ENCODE measurements at places on chromosomes 6 and 20.

DNA sequence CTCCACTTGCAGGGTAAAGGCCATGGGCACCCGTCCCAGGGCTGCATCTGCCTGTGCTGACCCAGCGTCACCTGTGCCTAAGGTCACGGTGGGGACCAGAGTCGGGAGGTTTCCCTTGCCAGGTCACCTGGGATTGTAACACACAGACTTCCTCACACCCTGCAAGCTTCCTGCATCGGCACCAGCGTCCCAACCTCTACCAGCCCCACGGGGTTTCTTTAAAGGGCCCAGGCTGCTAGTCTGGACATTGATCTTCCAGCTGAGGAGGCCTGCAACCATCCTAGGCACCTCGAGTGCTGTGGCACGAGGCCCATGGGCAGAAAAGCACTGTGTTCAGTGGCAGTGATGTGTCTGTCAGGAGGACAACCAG lies 12.6 kb downstream of the ACSS1 start:
- no peak for DNase-seq

DNA sequence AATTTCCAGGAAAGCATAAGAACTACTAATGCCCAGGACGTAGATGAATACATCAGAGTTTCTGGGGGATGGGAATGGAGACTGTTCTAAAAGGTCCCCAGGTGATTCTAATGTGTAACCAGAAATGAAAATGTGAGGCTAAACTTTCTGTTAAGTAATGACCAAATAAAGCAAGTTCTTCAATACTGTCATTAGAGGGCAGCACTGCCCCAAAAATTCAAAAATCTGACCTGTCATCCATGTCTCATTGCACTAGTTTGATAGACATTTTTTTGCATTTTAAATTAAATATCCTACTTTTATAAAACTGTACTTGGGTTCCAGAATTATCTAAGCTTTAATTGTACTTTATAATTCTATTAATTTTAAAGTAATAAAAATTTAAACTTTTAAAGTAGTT lies 94.9 kb downstream of the RFX6 start:
- DNase-seq, result no peak

DNA sequence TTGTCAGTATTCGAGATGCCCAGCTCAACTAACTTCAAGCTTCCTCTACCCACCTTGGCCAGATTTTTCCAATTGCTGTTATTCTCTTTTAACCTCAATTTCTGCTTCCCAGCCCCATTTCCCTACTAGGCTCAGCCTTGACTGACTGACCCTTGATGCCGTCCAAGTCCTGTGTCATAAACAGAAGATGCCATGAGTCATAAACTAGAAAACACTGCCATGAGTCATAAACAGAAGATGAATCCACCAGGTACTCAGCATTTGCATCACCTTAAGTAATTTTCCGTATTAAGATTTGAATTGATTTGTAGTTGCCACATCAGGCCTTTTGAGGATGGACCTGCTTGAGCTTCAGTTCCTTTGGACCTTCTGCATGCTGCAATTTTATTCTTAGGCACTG lies 123.8 kb downstream of the FAM83B start:
- DNase-seq, result no peak

- no peak for DNase-seq
Observed at GRCh38 chr20:57590485-57591288, 29.5 kb downstream of the ZBP1 start.

GRCh38 chr6:72559555-72559954 lies 62.3 kb upstream of the KCNQ5 start:
- DNase-seq, result no peak

- no peak for DNase-seq
Observed at GRCh38 chr20:12570371-12570770, 438.4 kb upstream of the SPTLC3 start.

GRCh38 chr6:26043384-26044139 lies 43.7 kb upstream of the HFE start:
- peak; percentile 64 for DNase-seq

- no peak for DNase-seq
Observed at GRCh38 chr20:39036851-39037250, 74.7 kb downstream of the DHX35 start.

GRCh38 chr6:42339991-42340401 lies 111.7 kb downstream of the TRERF1 start:
- DNase-seq, result no peak

GRCh38 chr6:156718647-156719394 lies 58.4 kb upstream of the ARID1B start:
- no peak for DNase-seq

GRCh38 chr20:21705575-21706260 lies at the start of gene PAX1:
Gene PAX1 (plus strand): TSS chr20:21705664. CDS start chr20:21705713, 49 bp downstream.
- no peak for DNase-seq

DNA sequence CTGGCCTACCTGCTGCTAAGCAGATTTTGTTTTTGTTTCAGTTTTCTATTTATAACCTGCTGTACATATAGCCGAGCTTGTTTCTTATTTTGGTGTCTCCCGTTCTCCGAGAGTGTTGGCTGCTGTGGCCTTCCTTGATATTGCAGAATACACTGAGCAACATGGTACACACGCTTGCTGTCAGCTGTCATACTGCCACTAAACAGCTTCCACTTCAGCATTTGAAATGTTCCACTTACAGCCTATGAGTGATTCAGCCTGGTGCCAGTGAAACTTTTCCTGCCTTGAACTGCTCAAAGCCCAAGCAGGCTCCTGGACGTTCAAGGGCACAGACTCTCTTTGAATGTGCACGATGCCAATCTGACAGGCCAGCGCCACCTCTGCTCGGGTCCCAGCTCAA lies 87.1 kb downstream of the PSMG4 start:
- DNase-seq, result no peak

DNA sequence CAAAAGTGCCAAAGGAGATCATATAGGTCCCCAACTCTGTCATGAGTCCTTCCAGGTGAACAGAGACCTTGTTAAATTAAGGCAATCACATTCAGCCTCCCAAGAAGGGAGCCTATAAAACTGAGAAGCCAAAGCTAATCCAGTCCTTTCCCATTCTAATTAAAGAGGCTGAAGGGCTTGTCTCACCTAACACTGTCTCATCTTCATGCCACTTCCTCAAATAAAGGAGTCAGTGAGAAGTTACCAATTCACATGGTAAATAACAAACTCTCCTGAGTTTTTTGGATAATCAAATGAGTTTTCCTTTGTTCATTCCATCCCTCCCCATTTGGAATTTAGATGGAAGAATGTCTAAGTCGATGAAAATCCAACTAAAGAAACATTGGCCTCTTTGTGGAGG lies 242.8 kb downstream of the UST start:
- DNase-seq, result no peak

- DNase-seq, result no peak
Observed at GRCh38 chr6:163986313-163986712, 571.8 kb downstream of the QKI start.

DNA sequence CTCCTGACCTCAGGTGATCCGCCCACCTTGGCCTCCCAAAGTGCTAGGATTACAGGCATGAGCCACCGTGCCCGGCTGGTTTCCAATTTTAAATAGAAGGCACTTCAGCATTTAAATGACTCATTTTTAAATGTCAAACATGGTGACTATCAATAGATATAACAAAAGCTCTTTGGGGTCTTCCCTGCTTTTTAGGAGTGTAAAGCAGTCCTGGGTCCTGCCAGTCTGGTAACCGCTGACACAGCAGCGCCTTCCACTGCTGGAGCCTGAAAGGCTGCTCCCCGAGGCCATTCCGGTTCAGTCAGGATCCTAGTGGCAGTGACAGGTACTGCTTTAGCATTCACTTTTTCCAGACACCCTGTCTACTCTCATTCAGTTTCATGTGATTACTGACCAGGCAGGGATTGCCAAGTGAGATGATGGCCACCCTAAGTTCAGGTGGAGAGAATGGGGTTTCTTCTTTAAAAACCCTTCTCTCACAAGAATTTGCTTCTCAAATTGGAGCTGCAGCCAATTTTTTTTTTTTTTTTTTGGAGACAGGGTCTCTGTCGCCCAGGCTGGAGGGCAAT lies 5.1 kb downstream of the DIDO1 start:
- DNase-seq, result peak; percentile 62

- peak; percentile 7 for DNase-seq
Observed at GRCh38 chr20:34058831-34059230, 53.2 kb downstream of the EIF2S2 start.

DNA sequence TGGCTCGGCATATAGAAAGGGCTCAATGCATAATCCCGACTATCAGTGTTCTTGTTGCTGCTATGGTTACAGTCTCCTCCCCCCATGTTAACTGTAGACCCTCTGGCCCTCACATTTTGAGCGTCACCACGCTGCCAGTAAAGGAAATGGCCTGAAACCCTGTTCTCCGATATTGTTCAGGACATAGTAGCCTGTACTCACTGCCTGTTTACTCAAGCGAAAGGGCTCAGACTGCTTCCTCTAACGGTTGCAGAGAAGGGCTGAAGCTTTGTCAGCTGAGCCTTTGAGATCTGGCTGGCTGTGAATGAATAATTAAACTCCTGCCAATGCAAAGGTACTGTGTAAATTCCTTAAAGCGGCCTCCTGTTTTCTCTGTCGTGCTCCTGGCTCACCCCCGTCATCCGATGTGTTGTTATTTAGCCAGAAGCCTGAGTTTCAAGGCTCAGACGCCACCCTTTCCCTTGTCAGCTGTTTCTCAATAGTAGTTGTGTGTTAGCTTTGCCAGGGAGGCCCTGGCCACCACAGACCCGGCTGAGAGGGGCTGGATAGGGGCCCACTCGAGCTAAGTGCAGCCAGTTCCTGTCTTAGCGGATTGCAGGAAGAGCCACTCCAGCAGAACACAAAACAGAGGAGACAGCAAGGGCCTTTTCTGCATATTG lies 31.2 kb upstream of the RALGAPA2 start:
- no peak for DNase-seq

GRCh38 chr20:3021327-3021726 lies 22.1 kb upstream of the GNRH2 start:
- DNase-seq, result no peak

DNA sequence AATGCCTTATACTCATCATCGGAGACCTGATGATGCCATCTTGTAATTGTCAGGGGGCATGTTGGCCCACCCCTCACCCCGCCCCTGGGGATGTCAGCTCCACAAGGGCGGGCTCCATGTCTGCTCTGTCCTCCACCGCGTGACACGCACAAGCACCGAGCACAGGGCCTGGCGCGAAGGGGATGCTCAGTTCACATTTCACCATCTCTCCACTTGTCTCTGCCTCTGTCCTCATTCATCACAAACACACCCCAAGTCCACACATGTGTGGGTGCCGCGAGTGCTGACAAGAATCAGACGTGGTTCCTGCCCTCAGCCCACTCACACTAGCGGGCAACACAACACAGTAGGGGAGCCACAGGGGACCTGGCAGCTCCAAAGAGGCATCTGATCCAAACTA lies 151.2 kb upstream of the PTPN1 start:
- no peak for DNase-seq

DNA sequence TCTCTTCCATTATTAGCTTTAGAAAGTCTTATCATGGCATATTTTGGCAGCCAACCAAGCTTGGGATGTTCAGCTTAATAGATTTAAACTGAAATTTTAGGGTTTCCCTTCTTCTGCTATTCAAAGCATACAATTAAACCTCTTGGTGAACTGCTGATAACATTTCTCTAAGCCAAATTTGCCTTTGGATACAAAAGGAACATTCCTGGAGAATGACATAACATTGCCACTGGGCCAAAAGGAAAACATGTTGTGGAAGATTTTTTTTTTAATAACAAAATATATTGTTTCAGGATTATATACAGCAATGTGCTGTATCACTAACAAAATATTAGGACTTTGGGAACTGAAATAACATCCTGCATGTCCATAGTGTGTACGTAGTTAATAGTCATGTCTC lies 215.1 kb upstream of the TBX18 start:
- no peak for DNase-seq

- DNase-seq, result no peak
Observed at GRCh38 chr6:1609041-1609647, 571 bp upstream of the FOXC1 start.

GRCh38 chr6:8064638-8065518 lies 689 bp upstream of the BLOC1S5 start:
- no peak for DNase-seq

DNA sequence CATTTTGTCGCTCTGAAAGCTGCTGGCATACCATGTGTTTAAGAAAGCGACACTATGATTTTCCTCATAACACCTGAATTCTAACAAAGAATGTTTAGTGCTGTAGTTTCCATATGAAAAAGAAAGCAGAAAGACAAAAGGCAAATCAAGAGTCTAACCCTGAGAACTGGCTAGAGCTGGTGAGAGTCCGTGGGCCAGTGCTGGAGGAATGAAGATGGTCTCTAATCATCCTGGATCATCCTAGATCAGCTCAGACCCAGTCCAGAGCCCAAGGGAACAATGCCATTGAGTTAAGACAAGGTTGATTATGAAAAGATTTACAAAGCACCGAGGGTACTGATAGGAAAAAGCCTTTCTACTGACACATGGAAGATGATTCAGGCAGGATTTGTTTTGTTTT lies 73.0 kb upstream of the MYLIP start:
- DNase-seq, result no peak

DNA sequence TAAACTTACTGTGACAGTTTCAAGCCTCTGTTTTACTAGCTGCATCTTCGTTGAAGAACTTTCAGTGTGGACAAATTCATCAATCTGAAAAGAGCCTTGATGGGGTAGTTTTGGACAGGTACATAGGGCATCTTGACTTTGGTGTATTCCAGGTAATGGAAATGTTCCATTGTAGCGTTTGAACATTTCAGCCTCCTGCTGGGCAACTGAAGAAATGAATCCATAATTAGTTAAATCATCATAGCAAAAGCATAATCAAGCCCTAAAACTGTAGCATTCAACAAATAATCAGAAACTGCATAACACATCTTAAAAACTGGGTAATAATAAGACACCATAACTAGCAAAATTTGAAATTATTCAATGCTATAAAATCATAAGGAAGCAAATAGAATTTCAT lies 86.2 kb downstream of the AHI1 start:
- DNase-seq, result no peak

GRCh38 chr20:51029963-51030920 lies 7.3 kb upstream of the KCNG1 start:
- DNase-seq, result no peak

GRCh38 chr6:54717849-54718455 lies 128.6 kb upstream of the FAM83B start:
- DNase-seq, result peak; percentile 17

DNA sequence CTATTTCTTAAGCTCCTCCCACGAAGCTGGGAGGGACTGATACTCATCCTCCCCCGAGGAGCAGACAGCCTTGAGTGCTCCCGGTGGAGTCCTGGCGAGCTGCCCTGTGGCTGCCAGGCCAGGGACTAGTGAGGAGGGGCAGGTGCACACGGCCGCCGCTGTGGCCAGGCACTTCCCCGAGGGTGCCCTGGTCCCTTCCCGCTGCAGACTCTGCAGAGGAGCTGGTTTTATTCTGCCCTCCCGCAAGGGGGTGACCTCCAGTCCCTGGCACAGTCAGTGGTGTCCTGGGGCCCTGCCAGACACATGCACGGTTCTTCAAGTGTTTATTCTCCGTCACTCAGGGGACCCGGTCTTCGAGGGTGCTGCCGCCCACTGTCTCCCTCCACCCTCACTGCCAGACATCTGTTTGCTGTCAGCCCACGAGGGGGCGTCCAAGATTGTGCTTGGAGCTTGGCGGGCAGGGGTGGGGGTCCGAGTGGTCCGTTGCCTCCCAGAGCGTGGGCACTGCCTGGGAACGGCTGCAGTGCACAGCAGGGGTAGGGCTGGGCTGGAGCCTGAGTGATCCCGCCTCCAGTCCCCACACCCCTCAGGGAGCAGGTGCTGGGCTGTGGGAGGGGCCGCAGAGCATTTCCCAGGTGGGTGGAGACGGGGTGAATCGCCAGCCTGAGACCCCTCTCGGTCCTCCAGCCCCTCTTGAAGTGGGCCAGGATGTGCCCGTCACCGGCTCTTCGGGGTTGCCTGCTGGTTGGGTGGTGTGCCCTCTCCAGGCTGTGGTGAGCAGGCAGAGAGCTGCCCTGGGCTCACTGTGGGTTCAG lies 3.1 kb upstream of the CABLES2 start:
- no peak for DNase-seq

GRCh38 chr6:28589234-28589956 lies 63.7 kb downstream of the GPX5 start:
- no peak for DNase-seq
